Pons (tissue), 1 donor: ENCODE measurements at places on chromosomes 6 and 20.
A peak's percentile ranks its signal among the peaks of the same experiment; 100 is the strongest.

- DNase-seq, result no peak
These were observed 37.7 kb downstream of the AK9 start for GRCh38 chr6:109653264-109653663.

GRCh38 chr6:7276199-7276524 is 36.8 kb downstream of the SSR1 start:
- no peak for DNase-seq

DNA sequence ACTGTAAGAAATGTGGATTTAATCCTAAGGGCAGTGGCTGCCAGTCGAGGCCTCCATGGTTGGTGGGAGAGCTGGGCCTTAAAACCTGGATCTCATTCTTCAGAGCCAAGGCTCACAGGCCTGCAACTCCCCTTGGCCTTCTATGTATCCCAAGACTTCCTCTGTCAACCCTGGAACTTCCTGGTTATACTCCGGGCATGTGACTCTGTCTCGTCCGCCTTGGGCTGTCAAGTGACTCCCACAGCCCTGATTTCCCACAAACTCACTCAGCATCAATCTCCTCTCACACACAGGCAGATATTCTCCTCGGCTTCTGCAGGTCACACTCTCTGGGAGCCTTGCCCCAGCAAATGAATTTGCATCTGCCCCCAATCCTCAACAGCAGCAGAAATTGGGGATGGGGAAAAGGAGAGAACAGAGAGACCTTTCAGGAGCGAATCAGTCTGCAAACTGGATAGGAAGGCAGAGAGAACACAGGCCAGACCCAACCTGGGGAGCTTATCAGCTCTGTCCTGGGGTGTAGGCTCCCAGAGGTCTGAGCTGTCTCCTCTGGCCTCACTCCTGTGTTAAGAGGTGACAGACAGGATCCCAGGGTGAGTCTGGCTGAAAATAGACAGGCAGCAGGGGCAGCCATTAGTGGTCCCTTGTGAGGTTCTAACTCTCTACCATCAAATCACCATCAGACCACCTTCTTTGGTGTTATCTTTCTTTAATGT is 30.4 kb upstream of the PREX1 start:
- DNase-seq, result peak; percentile 54

GRCh38 chr6:145814035-145814500 is 527 bp downstream of the FBXO30 start:
- DNase-seq, result peak; percentile 70

DNA sequence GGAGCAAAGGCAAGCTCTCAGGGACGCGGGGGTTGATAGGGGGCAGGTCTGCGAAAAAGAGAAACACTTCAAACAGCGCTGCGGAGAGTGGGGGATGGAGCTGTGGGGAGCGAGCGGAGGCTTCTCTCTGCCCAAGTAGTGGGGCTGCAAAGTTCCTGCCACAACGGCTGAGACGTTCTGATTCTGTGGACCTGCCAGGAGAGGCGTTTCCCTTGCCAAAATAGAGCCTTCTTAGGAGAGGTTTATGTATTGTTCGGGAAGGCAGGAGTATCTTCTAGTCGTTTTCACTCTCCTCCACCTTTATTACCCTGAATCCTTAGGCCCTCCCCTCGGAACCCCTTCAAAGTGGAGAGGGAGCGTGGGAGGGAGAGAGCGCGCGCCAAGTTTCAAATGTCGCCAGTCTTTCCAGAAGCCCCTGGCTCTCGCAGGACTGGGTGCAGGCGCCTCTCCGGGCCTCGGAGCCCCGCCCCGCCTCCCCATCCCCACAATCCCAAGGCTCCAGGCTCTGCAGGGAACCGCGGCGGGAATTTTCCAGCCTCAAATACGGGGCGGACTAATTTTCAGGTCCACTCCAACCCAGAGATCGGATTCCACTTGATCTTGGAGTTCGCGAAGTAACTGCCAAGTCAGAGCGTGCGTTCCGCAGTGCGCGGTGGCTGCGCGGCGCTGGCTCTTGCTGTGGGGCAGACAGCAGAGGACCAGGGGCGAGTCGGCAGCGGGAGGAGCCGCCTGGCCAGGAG is 10.0 kb upstream of the POU3F2 start:
- peak; percentile 25 for DNase-seq

DNA sequence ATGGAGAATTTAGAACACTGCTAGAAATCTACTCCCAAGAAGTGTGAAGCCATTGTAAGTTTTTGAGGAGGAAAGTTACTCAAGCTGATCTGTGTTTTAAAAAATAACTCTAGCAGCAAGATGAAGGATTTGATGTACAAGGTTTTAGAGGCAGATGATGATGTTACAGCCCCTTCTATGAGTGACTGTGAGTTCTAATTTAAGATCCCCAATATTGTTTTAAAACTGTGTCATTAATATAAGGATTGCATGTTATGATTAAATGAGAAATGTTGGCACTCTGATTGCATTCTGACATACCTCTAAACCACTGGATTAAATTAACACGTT is 293.5 kb downstream of the ADGB start:
- no peak for DNase-seq

GRCh38 chr6:128172752-128173682 is 272.2 kb upstream of the THEMIS start:
- no peak for DNase-seq

GRCh38 chr6:158646023-158646910 is 1.7 kb upstream of the DYNLT1 start:
- DNase-seq, result no peak

GRCh38 chr6:128266946-128267345 is 253.5 kb downstream of the PTPRK start:
- no peak for DNase-seq

GRCh38 chr20:53157443-53158408 is 185.6 kb downstream of the TSHZ2 start:
- DNase-seq, result peak; percentile 17

DNA sequence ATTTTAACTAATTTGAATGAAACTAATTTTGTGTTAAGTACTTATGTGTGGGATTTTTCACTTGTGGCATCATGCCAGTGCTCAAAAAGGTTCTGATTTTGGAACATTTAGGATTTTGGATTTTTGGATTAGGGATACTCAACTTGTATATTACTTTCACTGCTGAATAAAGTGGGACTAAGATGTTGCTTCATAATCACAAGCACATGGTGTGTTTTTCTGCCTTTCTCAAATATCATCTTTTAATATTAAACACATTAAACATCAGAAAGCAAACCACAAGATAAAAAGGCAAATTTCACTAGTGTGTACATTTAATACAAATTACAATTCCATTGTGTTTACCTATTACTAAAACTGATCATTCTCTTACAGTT is 89.8 kb downstream of the ARHGAP18 start:
- no peak for DNase-seq

- peak; percentile 17 for DNase-seq
These were observed 62.6 kb upstream of the THEMIS start for GRCh38 chr6:127963495-127963894.

DNA sequence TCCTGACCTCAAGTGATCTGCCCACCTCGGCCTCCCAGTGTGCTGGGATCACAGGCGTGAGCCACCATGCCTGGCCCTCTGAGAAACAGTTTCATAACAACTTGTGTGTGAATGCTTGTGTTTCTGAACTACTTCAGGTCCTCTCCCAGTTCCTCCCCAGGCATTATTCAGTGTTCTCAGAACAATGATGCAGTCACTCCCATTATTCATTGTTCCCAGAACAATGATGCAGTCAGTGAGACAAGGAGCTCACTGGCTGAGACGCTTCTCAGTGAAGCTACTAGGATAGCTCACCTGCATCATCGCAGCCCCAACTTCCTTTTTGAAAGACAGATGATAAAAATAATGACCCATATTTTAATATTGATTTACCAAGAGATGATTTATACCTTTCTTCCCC is 71.5 kb downstream of the NDUFAF5 start:
- DNase-seq, result peak; percentile 97

GRCh38 chr6:118706702-118707101 is 55.3 kb upstream of the CEP85L start:
- no peak for DNase-seq

DNA sequence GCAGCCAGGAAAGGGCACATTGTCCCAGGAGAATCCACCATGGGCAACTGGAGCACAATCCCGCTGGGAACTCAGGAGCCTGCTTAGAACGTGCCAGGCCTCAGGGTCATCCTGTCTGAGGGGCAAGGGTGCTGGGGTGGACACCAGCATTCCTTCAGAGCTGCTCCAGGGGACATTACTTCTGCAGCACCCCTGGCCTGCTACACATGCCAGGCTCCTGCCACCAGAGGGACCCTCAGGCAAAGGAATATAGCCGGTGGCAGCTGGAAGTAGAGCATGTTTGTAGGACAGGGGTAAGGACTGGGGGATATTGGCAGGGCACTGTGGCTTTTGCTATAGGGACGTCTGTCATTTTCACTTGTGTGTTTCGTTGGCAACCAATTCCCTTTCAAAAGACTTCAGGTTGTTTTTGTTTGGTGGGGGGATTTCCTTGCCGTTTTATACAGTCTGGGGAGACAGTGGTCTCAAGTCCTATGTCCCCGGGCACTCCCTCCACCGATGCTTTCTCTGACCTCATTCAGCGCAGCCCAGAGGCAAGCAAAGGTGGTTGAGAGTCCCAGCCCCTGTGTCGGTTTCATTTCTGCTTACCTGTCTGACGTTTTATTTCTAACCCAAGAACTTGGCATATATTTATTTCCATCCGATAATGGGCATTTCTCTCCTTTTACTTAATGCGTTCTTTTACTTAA is 130.8 kb downstream of the JPH2 start:
- peak; percentile 41 for DNase-seq

- DNase-seq, result no peak
These were observed 92.6 kb downstream of the UTRN start for GRCh38 chr6:144377586-144378210.

DNA sequence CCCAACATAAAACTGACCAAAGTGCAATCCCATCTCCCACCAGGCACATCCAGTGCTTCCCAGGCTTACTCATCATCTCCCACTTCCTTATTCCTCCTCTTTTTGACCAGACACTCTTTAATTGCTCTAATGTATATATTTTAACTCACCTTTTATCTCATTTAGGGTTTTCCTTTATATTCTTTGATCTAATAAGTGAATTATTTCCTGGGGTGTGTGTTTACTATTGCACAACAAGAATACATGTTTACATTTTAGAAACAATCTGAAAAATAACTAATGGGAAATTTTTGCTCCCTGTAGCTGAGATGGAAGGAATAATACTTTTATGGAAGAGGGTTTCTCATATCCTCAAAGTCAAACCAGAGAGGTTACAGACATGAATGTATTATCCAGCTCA is 18.4 kb downstream of the RHAG start:
- no peak for DNase-seq

DNA sequence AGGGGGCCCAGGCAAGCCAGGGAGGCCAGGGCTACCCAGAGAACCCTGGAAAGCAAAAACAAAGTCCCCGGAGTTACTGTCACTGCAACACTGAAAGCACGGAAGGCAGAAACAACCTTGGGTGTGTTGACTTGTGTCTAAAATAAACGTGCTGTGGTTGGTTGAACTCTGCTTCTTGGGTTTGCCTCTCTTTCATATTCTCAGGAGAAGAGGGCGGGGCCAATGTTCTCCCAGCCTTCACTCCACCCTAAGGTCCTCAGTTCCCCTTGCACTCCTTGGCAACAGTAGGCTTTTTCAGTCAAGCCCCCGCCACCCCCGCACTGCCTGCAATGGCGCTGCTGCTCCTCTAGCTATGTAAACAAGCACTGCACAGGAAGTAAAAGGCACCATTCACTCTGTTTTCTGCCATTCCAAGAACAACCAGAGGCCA is 60.9 kb downstream of the COL9A1 start:
- DNase-seq, result no peak

GRCh38 chr6:168735268-168735949 is 294.4 kb downstream of the SMOC2 start:
- no peak for DNase-seq

GRCh38 chr6:166957087-166957804 is 896 bp upstream of the RNASET2 start:
- DNase-seq, result peak; percentile 42

- DNase-seq, result no peak
These were observed 6.6 kb downstream of the CDK5RAP1 start for GRCh38 chr20:33394718-33395117.

- DNase-seq, result peak; percentile 69
These were observed 16.8 kb upstream of the ARFGEF2 start for GRCh38 chr20:48904566-48905296.

DNA sequence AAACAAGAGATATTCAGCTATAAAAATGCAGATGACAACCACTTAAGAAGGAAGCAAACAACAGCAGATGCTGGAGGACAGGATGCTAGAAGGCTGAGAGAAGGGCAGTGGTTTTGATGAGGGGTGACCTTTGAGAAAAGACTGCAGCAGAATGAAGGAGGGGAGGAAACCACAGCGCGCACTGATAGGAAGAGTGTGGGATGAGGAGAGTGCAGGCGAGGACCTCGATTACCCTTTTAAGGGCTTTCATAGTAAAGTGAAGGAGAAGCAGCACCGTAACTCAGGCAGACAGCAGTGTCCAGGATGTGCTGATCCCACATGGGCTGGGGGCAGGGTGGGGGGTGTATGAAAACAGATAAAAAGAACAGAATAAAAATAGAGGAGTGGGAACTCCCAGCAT is 19.2 kb downstream of the ZBTB2 start:
- DNase-seq, result no peak

- DNase-seq, result no peak
These were observed 13.3 kb downstream of the ZBTB24 start for GRCh38 chr6:109469591-109470189.

DNA sequence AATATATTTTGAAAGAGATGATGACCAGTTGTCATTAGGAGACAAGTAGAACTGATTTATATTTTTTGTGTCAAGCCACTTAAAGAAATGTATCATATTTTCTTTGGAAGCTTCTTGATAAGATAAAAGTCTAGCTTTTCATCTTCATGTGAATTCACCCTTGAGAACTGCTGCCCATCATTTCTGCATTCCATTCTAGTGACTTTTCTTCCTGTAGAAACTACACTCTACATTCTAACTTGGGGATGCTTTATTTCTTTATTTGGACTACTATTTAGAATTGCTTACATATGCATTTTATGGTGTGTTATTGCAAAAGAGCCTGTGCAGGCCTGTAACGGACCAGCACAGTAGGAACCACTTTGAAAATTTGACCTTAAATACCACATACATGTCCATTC is 335.0 kb upstream of the KCNQ5 start:
- DNase-seq, result no peak

DNA sequence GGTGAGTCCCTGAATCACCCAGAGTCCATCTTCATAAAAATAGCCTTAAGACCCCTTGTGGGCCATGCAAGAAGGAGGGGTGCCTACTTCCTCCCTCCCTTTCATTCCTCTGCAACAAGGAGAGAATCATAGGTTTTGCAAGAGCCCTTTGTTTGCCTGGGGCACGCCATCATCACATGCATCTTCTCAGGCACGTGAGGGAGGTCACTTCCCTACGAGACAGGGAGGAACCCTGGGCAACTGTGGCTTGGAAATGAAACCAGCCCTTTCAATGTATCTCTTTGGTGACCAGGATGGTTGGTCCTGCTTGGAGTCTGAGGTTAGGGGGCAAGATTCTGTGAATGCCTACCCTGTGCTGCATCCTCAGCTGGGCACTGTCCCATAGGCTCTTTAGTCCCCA is 194.8 kb downstream of the MAFB start:
- DNase-seq, result peak; percentile 71
